ENCODE measurements at places on chromosomes 3 and 15.

GRCh38 chr15:90143166-90143655 is 40.9 kb upstream of the IDH2 start:
- no peak for DNase-seq

- DNase-seq: no peak
These were observed 7.6 kb upstream of the LRIG1 start for GRCh38 chr3:66508461-66508860.

DNA sequence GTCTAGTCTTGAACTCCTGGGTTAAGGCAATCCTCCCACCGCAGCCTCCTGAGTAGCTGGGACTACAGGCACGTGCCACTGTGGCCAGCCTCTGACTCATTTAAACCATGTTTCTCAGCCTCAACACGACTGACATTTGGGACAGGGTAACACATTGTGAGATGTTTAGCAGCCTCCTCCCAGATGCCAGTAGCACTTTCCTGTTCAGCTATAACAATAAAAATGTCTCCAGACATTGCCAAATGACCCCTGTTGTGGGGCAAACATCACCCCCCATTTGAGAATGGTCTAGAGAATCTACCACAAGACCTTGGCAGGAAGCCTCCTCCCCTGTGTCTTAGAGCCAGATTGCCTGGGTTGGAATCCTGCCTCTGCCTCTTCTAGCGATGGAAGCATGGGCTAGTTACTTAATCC is 8.4 kb downstream of the TMEM40 start:
- DNase-seq: no peak

GRCh38 chr15:75065851-75066509 is 42.6 kb downstream of the PPCDC start:
- DNase-seq: no peak

- no peak for DNase-seq
These were observed 228.3 kb downstream of the ABHD5 start for GRCh38 chr3:43919029-43919428.

DNA sequence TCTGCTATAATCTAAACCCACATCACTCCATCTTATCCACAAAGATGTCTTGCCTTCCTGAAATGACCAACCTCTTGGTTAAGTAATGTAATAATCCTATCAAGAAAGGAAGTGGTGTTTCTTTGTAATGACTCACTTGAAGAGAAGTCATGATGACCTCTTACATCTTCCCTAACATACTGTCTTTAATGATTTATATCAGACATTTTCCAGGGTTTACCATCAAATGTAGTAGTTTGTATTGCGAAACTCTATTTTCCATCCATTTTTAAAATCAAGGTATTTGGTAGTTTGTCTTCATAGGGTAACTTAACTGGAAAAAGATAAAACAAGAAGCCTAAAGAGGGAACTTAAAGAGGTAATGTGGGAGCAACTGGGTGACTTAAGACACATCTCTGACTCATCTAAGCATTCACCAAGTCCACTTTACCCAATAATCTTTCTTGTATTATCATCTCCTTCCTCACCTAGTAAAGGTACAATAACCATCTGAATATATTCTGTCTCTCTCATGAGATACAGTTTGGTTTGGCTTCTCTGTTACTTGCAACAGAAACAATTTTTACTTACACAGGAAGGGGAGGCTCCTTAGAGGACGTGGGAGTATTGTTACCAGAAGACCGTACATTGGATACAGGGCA is 5.7 kb upstream of the MAPK6 start:
- DNase-seq: no peak

Measured in brain pericyte (primary cell).